ENCODE measurements at places on chromosomes 2 and 18. TPM values are rescaled to one million over a fixed set of nuclear protein-coding genes. Genes with fewer than 3 reads are reported as not detected.
A peak's percentile ranks its signal among the peaks of the same experiment; 100 is the strongest.

FHOD3 gene
- 13.0 TPM for total RNA-seq

HAAO gene
- 4.4 TPM for total RNA-seq

PRKAG3 gene
- total RNA-seq: not detected

LAMA1 gene
- total RNA-seq: 0.48 TPM

DNA sequence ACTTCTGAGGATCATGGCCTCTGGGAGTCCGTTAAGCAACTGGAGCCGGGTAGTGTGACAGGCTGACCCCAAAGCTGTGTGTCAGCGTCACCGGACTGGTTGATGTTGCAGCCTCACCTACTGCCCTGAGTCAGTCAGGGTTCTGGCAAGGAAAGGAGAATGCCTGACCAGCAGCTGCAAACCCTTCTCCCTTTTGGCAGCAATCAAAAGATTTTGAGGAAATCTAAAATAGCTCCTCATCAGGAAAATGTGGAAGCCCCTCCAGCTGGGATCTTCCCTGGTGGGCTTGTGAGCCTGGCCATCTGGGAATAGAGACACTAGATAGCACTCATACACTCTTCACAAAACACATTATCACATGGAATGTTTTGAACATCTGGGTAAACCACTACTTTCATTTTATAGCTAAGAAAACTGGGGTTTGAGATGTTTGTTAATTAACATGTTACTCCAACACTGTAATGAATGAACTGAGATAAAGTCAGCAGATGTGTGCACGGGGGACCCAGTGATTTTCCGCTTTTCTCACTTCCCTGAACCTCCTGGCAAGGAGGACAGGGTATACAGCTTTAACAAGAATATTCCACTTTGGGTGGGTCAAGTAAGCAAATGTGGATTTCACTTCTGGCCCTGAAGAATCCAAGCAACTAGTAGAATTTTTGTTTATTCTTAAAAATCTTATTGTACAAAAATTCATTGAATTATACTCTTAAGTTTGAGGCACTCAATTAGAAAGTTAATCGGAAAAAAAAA lies 24.7 kb downstream of the CLUL1 start:
- DNase-seq: no peak

GRCh38 chr2:10039658-10040410 lies 3.5 kb upstream of the KLF11 start:
- peak; percentile 74 for DNase-seq

GRCh38 chr18:60090170-60090569 lies 190.4 kb downstream of the PMAIP1 start:
- DNase-seq: no peak

DNA sequence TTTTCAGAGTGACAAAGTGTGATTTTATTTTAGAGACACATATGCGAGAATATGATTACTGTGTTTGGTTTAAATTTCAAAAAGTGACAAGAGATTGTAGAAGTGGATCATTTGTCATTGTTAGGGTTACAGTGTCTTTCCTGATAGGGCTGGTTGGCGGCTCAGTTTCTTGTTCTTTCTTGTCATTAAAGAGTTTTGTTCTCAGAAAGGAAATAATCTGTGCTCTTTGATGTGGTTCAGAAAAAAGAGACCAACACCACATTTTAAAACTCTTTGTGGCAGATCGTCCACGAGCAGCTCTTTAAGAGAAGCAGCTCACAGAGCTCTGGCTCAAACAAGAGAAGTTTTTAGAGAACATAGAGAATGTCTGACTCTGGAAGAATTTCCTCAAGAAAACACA lies 45.6 kb upstream of the ZNF532 start:
- no peak for DNase-seq

IL37 gene
- not detected for total RNA-seq

- no peak for DNase-seq
Observed at GRCh38 chr2:40240070-40240469, 211.8 kb downstream of the SLC8A1 start.

SOX11 gene
- 0.33 TPM for total RNA-seq

DNA sequence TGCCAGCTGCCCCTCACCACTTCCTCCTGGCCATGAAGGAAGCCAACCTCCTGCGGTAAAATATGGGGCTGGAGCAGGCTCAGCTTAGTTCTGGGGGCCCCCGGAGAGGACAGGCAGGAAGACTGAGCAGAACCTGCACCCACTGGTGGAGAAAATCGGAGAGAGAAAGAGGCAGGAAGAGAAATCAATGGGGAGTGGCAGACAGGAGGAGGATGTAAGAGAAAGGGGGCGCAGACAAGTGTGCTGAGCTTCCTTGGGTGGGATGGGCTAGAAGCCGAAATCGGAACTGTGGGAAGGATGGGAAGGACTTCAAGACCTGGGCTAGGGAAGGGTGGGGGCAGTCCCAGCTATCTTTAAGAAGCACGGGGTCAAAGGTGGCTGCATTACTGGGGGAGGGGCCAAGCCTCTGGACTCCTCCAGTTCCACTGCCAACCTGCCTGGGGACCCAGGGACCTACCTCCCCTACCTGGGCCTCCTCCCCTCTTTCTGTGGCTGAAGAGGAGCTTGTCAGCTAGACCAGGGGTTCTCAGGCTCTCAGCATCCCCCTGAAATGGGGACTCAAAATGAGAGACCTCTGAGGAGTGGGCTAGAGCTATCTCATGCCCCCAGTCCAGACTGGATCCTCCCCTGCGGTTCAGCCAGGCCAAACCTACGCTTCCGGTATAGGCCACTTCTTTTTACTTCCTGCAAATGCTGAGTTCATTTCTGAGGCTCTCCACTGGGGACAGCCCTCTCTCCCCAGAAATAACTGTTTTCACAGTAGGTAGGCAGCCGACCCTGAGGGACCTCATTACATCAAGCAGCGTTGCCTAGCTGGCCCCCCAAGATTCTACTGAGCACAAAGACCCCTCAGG lies 33.6 kb upstream of the B3GNT7 start:
- DNase-seq: no peak

- no peak for DNase-seq
Observed at GRCh38 chr2:215967590-215968378, 45.6 kb downstream of the MREG start.

- DNase-seq: no peak
Observed at GRCh38 chr18:49464718-49465598, 4.5 kb upstream of the DYM start.

DNA sequence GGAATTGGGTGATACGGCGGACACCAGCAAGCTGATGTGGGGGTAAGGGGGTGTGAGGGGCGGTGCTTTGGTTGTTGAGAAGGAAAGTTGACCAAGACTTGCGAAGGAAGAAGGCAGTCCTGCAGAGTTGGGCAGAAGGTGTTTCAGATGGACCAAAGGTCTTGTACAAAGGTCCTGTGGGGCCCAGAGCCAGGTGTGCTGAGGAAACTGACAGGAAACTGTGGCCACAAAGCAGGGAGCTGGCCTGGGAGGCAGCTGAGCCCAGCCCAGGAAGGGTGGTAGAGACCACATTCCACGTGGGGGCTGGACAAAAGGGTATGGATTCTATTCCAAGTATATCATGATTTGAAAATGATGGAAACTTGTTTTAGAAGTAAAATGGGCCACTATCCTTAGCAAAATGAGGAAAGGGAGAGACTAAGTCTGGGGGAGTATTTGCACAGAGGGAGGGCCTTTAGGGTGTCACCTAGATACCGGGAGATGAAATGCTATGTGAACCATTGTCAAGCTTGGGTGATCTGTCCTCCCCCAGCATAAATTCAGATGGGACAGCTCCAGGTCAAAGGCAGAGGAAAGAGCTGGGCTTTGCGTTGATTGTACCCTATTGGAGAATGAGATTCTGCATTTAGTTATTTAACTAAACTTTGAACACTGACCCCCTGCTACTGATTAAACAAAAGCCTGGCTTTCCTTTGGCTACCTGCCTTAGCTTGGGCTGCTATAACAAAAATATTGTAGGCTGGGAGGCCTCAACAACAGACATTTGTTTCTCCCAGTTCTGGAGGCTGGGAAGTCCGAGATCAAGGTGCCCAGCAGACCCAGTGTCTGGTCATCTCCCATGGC lies 4.3 kb upstream of the EDAR start:
- no peak for DNase-seq

DNA sequence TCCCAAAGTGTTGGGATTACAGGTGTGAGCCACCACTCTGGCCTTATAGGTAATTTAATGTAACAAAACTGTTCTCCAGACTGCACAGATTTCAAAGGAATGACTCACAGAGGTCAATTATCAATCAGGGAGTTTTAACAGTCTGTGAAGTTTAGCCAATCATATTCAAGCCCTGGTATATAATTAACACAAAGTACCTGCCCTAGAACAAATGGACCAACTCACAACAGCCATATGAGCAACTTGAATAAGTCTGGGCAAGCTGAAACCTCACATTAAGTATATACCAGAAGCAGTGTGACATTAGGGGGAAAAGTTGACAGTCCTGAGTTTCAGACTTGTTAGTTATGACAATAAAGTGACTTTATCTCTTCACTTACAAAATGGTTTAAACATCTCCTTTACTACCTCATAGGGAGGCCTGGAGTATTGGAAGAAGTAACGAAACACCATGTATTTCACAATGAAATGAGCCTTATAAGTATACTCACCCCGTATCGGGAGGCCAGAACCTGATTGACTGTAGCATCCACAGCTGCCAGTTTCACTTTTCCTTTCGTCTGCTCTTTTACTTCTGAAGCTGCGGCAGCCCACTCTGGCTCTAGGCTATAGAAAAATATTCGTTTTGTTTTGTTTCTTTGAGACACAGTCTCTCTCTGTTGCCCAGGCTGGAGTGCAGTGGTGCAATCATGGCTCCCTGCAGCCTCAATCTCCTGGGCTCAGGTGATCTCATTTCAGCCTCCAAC lies 22.2 kb downstream of the PDIA6 start:
- DNase-seq: no peak

TMEM178A gene
- 3.6 TPM for total RNA-seq

GRCh38 chr2:109348671-109349502 lies 219.9 kb downstream of the SH3RF3 start:
- DNase-seq: no peak
